ENCODE measurements at places on chromosomes 11 and 22. TPM values are rescaled to one million over a fixed set of nuclear protein-coding genes. Genes with fewer than 3 reads are reported as not detected.

- H3K27ac ChIP-seq, result no peak overlapping the region
- DNase-seq, result no peak
- no peak overlapping the region for H3K4me3 ChIP-seq
- H3K36me3 ChIP-seq, result no peaks in the 10 kb centered on the region
- H3K27me3 ChIP-seq, result peaks cover 14% of the 10 kb centered on the region
Observed at GRCh38 chr11:94107363-94107762, 21.3 kb upstream of the PANX1 start.

- no peak overlapping the region for H3K27ac ChIP-seq
- no peak overlapping the region for H3K4me3 ChIP-seq
- peak; percentile 51 for DNase-seq
- H3K27me3 ChIP-seq, result no peaks in the 10 kb centered on the region
- peaks cover 38% of the 10 kb centered on the region for H3K36me3 ChIP-seq
Observed at GRCh38 chr22:46794491-46794890, 32.0 kb downstream of the TBC1D22A start.

DNA sequence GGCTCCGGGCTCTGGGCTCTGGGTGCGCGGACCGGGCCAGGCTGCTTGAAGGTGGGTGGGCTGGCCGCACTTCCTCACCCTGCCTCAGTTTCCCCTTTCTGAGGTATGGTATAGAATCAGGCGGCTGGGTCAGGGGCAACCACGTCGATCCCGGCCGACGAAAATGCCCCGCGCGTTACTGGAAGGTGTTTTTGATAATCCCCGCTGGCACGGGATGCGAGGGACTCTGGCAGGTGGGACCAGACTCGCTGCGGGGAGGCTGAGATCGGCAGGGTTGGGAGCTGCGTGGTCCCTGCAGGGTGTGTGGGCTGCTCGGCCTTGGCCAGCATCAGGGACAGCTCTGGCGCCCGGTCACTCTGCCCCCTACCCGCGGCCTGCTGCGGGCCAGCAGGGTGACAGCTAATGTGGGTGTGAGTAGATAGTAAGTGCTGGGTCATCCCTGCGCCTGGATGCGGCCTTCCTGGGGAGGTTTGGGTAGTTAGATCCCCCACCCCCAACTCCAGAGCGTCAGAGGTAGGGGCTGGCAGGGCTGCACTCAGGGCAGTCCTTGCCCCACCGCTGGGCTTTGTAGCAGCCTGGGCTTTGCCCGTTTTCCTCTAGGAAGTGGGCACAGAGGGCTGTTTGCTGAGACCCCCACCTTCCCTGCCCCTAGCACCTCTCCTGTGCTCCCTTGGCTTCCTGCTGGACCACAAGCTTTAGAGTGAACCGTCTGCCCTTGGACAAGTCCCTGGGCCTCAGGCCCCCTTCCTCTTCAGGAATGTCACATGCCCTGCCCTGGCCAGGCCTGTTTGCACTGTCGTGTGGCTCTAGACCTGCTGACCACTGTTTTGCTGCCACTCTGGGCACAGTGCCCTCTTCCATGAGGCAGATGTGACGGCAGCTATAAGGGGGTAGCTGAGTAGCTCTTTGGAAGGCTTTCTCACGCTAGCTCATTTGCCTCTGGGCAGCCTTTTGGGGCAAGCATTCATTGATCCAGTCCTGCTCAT is 579 bp downstream of the TANGO2 start:
- peak overlapping the region; percentile 85 for H3K27ac ChIP-seq
- peaks cover 31% of the 10 kb centered on the region for H3K4me1 ChIP-seq
- H3K27me3 ChIP-seq, result peaks cover 12% of the 10 kb centered on the region
- H3K4me3 ChIP-seq, result peak overlapping the region; percentile 94
- DNase-seq, result no peak

DNA sequence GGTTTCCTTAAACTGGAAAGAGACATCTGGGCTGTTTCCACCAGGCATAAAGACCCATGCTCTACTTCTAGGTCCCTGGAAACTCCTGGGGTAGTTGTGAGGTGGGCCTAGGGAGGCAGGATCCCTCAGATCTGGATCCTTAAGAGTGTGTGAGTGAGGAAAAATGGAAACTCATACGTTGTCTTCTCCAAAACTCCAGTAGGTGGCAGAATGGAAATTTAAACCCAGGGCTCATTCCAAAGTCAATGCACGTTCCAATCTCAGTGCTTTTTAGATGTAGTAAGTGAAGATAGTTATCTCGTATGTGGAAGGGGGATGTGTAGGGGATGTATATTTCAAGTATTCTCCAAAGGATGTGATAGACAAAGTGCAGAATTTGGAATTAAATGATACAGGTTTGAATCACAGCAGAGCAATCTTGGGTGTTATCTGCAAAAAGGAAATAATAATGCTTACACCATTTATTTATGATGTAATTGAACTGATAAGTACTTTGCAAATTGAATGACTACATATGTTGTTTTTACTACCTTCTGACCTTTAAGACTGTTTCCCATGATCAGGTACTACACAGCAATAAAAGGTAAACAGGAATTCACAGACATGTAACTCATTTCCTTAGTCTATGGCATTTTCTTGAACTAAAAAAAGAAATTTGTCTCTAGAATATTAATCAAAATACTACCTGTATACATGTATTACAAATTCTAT is 13.1 kb upstream of the MMP1 start:
- no peaks in the 10 kb centered on the region for H3K36me3 ChIP-seq
- DNase-seq, result no peak
- H3K4me3 ChIP-seq, result no peak overlapping the region
- peaks cover 4% of the 10 kb centered on the region for H3K27me3 ChIP-seq
- no peak overlapping the region for H3K27ac ChIP-seq
- H3K4me1 ChIP-seq, result no peaks in the 10 kb centered on the region

- H3K27ac ChIP-seq, result peak overlapping the region; percentile 95
- peaks cover 25% of the 10 kb centered on the region for H3K36me3 ChIP-seq
- peak; percentile 90 for DNase-seq
- peaks cover 55% of the 10 kb centered on the region for H3K4me1 ChIP-seq
- peak overlapping the region; percentile 92 for H3K4me3 ChIP-seq
Observed at GRCh38 chr11:61828629-61829407, 718 bp downstream of the FADS2 start.

DNA sequence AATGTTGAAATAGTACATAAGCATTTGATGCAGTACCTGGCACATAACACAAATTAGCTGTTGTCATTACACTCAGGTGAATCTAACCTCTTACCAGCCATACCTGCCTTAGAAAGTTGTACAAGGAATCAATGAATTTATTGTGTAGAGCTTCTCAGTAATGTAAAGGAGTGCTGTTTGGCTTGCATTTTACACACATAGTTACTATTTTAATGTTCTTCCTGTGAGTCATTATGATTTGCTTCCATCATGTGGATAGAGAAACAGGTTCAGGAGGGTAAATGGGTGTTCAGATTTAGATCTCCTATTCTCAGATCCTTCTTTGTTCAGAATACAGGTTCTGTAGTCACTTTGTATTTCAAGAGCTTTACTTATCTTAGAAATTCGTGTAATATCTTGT is 27.6 kb upstream of the RCE1 start:
- no peaks in the 10 kb centered on the region for H3K36me3 ChIP-seq
- peaks cover 4% of the 10 kb centered on the region for H3K4me1 ChIP-seq
- no peaks in the 10 kb centered on the region for H3K27me3 ChIP-seq

DNA sequence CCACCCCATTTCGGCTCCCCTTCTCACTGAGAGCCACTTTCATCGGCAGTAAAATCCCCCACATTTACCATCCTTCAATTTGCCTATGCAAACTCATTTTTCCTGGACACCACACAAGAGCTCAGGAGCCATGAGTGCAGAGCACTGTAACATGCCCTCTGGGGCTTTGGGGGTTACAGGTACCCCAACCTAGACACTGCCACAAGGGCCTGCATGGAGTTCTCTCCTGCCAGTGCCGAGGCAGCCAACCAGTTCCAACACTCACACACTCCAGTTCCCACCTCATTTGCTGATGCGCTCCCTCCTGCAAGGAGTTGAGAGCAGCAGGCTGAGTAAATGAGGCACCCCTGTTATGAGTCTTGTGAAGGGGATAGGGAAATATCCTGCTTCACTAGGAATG is 76.1 kb downstream of the SMCO4 start:
- DNase-seq, result no peak
- no peaks in the 10 kb centered on the region for H3K36me3 ChIP-seq
- H3K27ac ChIP-seq, result no peak overlapping the region
- no peaks in the 10 kb centered on the region for H3K4me1 ChIP-seq
- H3K4me3 ChIP-seq, result no peak overlapping the region
- H3K27me3 ChIP-seq, result peaks cover 5% of the 10 kb centered on the region

DNA sequence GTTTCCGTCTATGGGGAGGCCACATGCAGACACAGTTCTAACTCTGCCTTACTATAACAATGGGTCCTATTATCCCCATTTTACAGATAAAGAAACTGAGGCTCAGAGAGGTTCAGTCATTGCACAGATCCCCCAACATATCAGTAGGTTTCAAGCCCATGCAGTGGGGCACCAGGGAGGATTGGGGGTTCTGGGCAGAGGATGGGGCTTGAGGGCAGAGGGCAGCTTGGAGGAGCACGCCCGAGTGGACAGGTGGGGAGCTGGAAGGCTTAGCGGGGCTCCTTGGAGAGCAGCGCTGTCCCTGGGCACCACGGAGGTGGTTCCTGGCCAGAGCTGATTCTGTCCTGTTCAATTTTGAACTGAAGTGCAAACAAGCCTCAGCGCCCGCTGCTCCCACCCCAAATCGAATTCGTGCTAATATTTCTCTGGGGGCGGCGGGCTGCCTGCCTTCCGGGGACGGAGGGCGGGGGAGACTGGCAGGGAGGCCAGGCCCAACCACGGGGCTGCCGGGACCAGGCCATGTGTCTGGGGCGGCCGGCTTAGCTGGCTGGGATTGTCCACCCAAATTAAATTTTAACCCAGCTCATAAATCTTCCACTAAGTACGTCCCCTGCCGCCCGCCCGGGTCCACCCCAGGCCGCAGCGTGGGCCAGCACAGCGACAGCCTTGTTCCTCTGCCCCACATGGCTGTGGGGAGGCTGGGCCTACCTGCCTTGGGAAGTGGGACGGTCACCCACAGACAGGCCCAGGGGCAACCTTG is 49.4 kb downstream of the FLRT1 start:
- no peak for DNase-seq
- no peak overlapping the region for H3K4me3 ChIP-seq
- H3K4me1 ChIP-seq, result no peaks in the 10 kb centered on the region
- no peak overlapping the region for H3K27ac ChIP-seq

DNA sequence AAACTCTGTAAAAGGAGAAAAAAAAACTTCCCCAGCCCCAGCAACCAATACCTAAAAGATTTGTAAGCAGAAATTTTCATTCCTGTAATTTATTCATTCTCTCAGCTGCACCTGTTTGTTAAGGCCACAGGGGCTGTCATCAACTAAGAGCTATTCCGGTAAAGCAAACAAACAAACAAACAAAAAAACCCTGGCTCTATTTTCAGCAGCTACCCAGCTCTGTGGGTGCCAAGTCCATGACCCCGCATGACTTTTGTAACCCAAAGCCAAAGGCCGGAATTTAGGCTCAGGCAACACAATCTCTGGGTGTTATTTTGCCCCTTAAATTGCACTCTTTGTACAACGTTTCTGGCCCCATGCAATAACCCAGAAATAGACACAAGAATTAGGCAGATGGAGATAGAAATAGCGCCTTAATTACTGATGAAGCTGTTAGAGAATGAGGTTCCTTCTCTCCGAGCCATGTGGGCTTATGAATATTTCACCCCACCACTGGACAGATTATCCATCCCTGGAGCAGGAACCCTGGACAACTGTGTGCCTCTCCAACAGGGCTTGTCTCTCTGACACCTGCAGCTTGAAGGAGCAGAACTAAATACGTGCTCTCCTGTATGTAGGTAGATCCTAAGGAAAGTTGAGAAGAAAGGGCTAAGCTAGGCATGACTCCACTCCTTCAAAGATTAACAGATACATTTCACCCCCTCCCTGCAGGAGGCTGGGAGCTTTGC is 29.4 kb downstream of the APOL6 start:
- no peak overlapping the region for H3K27ac ChIP-seq
- H3K4me1 ChIP-seq, result peaks cover 15% of the 10 kb centered on the region
- H3K36me3 ChIP-seq, result peaks cover 17% of the 10 kb centered on the region
- DNase-seq, result no peak

DNA sequence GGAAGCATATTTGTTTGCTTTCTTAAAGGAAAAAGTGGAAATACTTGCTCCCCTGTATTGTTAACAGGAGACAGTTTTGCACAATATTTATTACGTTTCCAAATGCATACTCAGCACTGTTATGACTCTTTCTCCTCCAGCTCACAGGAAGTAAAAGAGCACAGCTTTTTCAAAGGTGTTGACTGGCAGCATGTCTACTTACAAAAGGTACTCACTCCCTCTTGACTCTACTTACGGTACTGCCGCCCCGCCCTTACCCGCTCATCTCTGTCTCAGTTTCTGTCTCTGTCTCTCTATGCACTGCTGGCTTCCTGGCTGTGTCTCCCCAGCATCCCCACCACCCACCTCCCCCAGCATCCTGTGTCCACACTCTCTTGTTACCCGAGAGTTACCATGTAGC is 32.2 kb upstream of the MYO18B start:
- H3K4me1 ChIP-seq, result peaks cover 45% of the 10 kb centered on the region
- H3K4me3 ChIP-seq, result peak overlapping the region; percentile 57
- H3K36me3 ChIP-seq, result peaks cover 51% of the 10 kb centered on the region
- no peaks in the 10 kb centered on the region for H3K27me3 ChIP-seq
- DNase-seq, result peak; percentile 86
- peak overlapping the region; percentile 86 for H3K27ac ChIP-seq

DNA sequence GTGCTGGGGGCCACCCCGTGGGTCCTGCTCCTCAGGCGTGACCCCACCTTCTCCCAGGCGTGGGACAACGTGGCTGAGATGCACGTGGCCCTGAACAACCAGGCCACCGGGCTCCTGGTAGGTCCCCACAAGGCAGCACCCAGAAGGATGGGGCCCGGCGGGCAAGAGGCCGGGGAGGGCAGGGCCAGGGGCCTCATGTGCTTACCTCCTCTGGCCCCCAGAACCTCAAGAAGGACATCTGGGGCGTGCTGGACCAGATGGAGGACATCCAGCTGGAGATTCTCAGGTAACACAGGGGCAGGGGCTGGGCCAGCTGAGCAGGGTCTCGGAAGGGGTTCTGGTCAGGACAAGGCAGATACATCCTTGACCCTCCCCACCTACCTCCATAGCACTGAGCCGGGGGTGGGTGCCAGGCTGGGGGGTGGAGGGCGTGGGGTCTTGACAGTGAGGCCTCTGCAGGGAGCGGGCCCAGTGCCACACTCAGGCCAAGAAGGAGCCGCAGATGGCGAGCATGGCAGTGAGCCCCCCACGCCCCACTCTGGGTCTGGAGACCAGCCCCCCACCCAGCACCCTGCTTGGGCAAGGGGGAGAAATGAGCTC is 186.3 kb downstream of the IGLL1 start:
- H3K27ac ChIP-seq, result no peak overlapping the region
- H3K36me3 ChIP-seq, result no peaks in the 10 kb centered on the region
- H3K4me1 ChIP-seq, result no peaks in the 10 kb centered on the region
- no peaks in the 10 kb centered on the region for H3K27me3 ChIP-seq
- no peak overlapping the region for H3K4me3 ChIP-seq

GRCh38 chr22:17629641-17630040 is 1.1 kb upstream of the ATP6V1E1 start:
- no peaks in the 10 kb centered on the region for H3K27me3 ChIP-seq
- peak overlapping the region; percentile 51 for H3K27ac ChIP-seq
- DNase-seq, result no peak
- H3K4me1 ChIP-seq, result peaks cover 11% of the 10 kb centered on the region
- H3K4me3 ChIP-seq, result peak overlapping the region; percentile 93

Gene ZNF214
- not detected for total RNA-seq

Gene SCGB2A2
- not detected for total RNA-seq

Gene MEI1
- 14.2 TPM for total RNA-seq

Gene TRIM6
- 0.14 TPM for total RNA-seq

Gene XNDC1N
- 20.7 TPM for total RNA-seq
